ENCODE measurements at places on chromosomes 16 and 17.

- DNase-seq, result no peak
These were observed 147.6 kb downstream of the C16orf95 start for GRCh38 chr16:87169509-87169995.

DNA sequence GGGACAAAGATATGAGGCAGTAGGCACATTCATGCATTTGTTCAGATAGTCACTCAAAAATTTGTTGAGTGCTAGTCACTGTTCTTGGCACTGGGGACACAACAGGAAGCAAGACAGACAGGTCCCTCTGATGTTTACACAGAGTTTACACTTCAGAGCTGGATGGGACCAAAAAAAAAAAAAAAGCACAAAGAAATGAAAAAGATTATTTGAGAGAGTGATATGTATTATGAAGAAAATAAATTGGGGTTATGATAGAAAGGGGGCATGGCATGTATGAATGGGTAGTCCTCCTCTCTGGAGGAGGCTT is 3.5 kb upstream of the YPEL2 start:
- no peak for DNase-seq

GRCh38 chr17:8806926-8807550 is 7.9 kb upstream of the MFSD6L start:
- peak; percentile 66 for DNase-seq

- no peak for DNase-seq
These were observed 715.0 kb upstream of the CDH8 start for GRCh38 chr16:62751218-62751617.

DNA sequence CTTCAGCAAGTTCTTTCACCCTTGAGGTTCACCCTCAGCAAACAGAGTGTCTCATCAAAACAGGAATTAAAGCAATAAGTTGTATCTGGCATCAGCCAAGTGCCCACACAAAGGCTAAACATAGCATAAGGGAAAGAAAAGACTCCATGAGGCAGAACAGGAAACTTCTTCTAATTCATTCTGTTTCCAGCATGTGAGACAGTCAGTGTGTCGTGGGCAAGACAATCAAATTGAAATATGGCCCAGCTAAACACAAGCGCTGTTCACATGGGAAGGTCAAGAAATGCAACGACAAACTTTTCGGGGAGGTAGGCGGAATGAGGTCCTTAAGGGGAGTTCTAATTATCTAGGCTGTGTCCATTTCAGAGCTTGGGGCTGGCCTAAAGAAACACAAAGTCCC is 393.4 kb downstream of the HAPSTR1 start:
- DNase-seq, result no peak

GRCh38 chr16:89354325-89354724 is 136.0 kb downstream of the ANKRD11 start:
- no peak for DNase-seq

DNA sequence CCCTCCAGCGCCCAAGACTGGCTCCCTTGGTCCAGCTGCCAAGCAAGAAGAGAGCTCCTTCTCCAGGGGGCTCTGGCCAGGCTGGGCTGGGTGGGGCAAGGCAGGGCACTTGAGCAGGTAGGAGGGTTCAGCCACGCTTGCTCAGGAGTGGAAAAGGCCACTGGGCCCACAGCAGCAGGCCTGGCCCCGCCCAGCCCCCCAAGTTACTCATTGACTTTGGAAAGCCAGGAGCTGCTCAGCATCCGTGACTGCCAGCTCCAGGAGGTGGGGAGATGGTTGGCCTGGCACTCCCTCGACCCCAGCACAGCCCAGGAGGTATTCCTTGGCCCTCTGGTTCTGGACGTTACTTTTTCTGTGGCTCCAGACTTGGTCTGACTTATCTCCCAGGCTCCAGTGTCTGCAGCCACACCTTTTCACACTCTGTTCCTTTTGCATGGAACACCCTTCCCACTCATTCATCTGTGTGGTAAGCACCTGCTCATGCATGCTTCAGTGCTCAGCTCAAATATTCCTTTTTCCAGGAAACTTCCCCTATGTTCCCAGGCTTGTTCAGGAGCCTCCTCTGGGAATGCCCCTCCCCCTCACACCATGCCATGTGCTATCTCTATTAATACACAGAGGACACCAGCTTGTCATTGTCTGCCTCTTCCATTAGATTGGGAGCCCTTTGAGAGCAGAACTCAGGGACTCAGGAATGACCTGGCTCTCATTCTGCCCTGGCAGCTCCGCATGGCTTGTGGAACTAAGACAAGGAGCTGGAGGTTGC is at the start of gene CDH16:
Gene CDH16, minus strand, starts transcription at position 83 of the 766 bp plus-strand sequence. CDS start 820 bp downstream, outside the sequence.
- DNase-seq, result no peak
